ENCODE measurements at places on chromosomes 13 and 19.

- no peak for DNase-seq
Measured at GRCh38 chr13:30496147-30496546, 30.4 kb upstream of the HMGB1 start.

DNA sequence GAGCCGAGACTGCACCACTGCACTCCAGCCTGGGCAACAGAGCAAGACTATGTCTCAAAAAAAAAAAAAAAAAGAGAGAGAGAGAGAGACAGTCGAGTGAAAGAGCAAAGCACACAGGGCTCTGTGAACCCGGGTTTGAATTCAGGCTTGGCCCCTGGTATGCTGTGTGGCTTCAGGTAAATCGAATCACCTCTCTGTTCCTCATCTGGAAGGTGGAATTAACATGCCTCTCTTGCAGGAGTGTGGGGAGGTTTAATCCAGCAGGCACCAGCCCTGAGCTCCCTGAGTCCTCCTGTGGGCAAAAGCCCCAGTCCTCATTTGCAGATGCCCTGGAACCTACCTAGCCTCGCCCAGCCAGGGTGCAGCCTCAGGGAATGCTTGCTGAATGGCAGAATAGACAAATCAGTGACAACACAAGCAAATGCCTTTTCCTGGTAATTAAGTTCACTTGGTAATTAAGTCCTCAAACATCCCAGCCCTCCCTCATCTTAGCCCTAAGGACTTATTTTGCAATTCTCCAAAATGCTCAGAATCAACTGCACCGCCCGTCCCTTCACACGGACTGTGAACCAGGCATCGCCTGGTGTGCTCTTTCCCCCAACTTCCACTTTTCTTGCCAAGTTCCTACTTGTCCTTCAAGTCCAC is 4.6 kb upstream of the ZNRF4 start:
- DNase-seq = no peak

DNA sequence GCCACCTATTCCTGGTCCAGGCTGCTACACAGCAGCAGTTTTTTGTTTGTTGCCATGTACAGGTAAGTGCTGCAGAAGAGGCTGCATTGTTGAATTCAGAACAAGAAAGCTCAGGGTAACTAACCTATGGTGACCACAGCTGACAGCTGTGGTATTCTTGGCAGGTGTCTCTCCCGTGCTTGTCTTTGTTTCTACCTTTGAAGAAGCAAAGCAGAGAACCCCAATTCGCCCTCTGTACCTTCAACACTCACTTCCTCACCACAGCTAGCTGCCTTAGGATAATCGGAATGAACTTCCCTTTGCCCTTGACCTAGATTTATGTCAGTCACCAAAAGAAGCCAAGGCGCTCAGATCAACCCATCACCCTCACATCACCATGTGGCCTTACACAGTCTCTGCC is 1703.3 kb upstream of the SLC10A2 start:
- DNase-seq = no peak

- no peak for DNase-seq
Measured at GRCh38 chr13:45185286-45185685, 15.6 kb downstream of the KCTD4 start.

- DNase-seq = no peak
Measured at GRCh38 chr13:44040070-44040817, 160.5 kb downstream of the LACC1 start.

DNA sequence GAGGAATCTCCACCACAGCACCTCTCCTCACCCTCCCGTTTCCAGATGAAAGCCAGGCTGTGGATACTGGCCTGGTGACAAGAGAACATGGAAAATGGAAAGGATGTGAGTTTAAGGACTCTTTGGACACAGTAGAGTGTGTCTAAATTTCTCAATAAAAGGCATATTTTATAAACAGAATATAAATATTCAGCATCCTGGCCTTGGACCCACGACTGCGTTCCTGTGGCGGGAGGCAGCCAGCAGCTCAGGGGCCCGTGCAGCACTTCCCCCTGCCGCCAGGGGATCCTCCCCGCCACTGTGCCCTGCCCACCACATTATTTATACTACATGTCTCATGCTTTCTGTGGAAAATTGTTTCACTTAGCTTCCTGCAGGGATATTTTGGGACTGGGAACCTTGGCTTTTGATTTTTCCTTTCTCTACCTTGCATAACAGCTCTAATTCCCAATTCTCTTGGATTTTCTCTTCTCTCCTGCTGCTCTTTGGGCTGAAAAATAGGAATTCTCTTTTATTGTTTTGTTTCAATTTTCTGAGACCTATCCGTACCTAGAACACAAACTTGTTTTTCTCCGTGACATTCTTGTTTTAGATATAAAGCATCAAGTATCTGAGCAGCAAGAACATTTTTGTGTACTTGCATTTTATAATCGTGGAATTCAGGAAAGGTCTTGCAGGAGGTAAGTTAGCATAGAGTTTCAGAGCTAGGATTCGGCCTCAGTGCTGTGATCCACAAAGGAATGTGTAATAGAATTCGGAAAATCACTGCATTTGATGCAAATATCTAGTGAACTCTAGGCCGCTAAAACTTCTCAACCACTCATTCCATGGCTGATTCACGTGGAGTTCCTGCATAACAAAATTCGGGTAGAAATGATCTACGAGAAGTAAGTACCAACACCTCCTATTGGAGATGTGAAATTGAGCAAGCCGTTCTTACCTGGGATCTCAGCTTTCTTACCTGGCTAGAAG is 107.7 kb upstream of the SPATA13 start:
- DNase-seq = no peak

GRCh38 chr19:1066748-1067340 is at the start of gene ARHGAP45:
Gene ARHGAP45 (plus strand): TSS chr19:1067167. CDS start chr19:1067406, 239 bp downstream.
- DNase-seq = no peak

DNA sequence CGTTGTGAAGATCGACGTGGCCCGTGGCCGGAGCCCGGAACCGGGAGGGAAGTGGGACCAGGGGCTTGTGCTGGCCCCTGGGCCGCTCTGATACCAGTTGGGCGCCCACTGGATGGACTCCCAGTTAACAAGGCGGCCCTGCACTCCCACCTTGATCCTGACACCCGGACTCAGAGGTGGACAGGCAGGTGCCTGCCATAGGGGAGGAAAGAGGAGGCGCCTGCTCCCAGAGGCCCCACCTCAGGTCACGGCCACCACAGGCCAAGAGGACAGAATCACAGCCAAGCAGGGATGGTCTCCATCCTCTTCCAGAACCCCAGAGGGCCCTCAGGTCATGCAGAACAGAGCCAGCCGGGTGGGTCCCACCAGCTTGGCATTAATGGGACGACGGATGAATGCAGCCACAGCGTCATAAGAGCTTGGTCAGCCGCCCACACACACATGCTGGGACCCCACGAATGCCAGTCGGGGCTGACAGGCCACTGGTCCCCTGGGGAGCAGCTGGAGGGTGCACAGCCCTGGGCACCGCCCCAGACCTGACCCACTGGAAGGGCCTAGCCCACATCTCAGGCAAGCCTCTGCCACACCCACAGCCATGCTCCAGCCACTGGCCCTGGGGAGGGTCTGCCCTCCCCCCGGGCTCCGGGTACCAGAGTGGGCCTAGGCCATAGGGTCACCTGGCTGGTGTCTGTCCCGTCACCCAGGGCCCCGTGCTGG is 9.6 kb upstream of the KLF16 start:
- no peak for DNase-seq

- DNase-seq = no peak
Measured at GRCh38 chr19:39825531-39826076, 8.4 kb downstream of the DYRK1B start.

- no peak for DNase-seq
Measured at GRCh38 chr19:13817018-13817614, 21.9 kb downstream of the ZSWIM4 start.

- no peak for DNase-seq
Measured at GRCh38 chr13:102688306-102688973, 6.4 kb downstream of the METTL21C start.

DNA sequence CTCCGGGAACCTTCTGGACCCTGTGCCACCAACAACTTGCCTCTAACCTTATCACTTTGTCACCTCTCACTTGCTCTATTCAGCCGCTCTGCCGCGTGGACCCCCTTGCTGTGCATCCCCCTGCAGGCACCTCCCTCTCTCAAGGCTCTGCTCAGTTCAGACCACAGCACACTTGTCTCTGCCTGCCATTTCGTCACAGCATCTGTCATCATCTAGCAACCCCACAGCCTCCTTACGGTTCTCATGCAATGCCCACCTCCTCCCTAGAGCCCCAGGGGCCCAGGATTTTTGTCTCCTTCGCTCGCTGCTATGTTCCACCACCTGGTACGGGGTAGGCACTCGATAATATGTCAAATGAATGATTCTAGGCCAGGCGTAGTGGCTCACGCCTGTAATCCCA is 4.8 kb downstream of the HAUS8 start:
- no peak for DNase-seq

GRCh38 chr13:22138947-22139346 is 468.1 kb downstream of the FGF9 start:
- no peak for DNase-seq

- DNase-seq = no peak
Measured at GRCh38 chr13:86725105-86725504, 925.9 kb upstream of the SLITRK6 start.

GRCh38 chr19:16030964-16031871 is 45.1 kb upstream of the TPM4 start:
- no peak for DNase-seq

DNA sequence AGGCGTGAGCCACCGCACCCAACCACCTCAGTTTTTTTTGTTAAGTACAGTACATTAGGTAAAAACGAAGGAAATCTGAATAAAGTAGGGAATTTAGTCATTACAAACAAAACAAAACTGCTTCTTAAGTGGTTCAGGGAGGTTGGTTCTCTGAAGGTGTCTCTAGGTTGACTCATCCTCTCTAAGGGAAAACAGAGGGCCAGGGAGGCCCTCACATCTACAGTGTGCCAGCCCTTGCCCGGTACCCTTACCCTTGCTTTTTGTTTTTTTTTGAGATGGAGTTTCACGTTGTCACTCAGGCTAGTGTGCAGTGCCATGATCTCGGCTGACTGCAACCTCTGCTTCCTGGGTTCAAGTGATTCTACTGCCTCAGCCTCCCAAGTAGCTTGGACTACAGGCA is 17.2 kb upstream of the JUND start:
- no peak for DNase-seq

DNA sequence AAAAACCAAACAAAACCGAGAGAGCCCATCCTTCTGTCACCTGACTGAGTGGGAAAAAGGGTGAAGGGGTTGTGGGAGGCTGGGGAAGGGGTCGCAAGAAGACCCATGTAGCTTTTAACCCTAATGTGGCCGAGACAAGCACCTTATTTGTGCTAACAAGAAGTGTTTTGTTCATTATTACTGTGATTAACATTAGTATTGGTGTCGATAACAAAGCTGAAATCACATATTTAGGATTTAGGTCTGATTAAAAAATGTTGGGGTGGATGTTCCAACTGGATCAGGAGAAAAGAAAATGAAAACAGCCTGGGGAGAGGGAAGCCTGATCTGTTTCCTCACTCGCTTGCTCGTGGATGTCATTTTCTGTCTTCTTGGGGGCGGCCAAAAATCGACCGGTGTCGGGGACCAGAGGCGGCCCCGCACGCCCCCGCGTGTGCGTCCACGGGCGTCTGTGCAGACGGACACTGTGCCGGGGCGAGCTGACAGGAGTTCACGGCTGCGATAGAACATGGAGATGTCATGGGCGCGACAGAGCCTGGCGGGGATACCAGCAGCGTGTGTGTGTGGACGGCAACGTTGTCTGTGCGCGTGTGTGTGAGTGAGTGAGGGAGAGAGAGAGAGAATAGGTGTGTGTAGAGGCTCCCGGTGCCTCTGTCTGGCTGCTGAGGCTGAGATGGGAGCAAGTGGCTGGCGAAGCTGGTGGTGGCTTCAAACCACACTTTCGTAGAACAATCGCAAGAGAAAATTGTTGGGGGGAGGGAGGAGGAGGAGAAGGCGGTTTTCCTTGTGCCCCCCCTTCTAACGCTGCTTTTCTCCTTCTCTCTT is 29.1 kb downstream of the NFIX start:
- DNase-seq = no peak

- DNase-seq = no peak
Measured at GRCh38 chr13:41597348-41598041, 140.1 kb downstream of the RGCC start.

DNA sequence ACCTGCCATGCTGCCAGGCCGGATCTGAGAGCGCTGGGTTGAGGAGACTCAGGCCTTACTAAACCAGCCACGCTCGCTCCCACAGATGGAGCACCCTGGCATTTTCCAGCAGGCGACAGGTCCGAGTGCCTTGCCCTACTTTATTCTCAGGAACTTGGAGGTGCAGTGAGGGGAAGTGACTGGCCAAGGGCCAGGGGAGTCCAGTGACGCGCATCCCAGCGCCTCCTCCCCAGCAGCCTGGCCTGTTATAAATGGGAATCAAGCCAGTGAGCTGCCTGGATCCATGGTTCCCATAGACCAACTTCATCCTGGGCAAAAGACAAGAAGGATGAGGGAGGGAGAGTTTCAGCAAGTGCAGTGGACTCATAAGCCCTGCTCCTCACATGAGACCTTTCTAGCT is 35.5 kb downstream of the TMED1 start:
- DNase-seq = no peak

- DNase-seq = no peak
Measured at GRCh38 chr19:39823686-39824085, 10.3 kb downstream of the DYRK1B start.

DNA sequence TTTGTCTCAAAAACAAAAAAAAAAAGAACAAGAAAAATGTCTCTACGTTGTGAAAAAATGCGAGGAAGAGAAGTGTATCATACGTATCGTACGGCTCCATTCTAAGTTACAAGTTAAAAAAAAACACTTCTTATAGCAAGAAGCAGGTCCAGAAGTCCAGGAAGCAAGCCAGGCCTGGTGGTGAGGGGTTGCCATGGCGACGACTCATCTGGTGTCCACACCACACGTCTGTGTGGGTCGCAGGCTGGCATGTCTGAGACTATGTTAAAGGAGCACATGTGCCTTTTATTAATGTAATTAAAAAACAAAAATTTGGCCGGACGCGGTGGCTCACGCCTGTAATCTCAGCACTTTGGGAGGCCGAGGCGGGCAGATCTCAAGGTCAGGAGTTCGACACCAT is 5.9 kb downstream of the MED16 start:
- DNase-seq = no peak

- no peak for DNase-seq
Measured at GRCh38 chr19:44628793-44629192, 14.9 kb upstream of the PVR start.

- no peak for DNase-seq
Measured at GRCh38 chr13:62193919-62194318, 778.3 kb upstream of the PCDH20 start.

Measured in NCI-H1694 (cell line).